Ecto neural progenitor cell (in vitro differentiated cells): ENCODE measurements at places on chromosomes 7 and 10.

DNA sequence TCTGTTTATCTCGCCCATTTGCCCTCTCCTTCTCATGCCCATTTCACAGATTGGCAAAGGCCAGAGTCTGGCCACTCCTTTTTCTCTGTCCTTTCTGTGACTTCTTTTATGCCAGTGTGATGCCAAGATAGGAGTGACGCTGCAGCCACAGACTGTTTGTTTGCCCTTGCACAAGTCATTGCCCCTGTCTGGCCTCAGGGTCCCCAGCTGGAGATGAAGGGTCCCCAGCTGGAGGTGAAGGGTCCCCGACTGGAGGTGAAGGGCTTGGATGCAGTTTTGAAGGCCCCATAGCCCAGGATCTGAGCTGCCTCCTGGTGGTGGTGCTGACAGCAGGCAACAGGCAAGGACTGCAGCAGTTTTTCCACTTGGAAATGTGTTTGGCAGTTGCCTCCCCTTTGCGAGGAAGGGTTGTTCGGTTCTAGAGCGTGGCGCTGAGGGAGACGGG is 50.8 kb upstream of the SLC29A3 start:
- DNase-seq = peak; percentile 66

- no peak for DNase-seq
Measured at GRCh38 chr10:35503578-35503977, 101.6 kb upstream of the GJD4 start.

DNA sequence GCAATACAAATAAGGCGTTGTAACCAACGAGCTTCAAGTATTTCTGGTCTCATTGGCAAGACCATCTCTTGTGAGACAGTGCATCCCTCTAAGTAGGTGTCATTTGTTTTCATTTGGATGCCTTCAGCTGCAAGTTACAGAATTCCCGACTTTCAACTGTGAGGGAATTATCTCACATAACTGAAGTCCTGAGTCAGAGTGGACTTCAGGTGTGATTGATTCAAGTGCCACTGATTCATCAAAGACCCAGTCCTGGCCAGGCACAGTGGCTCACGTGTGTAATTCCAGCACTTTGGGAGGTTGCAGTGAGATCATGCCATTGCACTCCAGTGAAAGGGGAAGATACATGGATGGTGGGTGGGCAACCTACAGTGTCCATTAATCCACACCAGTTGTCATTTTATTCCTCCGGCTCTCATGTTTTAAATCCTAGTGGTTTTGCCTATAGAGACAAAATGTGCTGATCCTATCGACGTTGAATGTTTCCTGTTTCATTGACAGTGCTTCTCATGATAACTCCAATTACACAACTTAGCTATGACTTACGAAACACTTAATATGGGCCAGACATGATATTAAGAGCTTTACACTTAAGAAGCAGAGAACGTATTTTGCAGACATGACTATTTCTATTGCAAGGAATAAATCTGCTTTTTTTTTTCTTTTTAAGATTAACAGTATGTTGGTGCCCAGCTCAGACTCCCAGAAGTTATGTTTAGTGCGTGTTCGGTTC is 268.0 kb downstream of the FRMD4A start:
- no peak for DNase-seq

GRCh38 chr7:137890449-137890921 is 43.7 kb upstream of the DGKI start:
- no peak for DNase-seq

GRCh38 chr7:136489808-136490207 is 378.6 kb upstream of the CHRM2 start:
- DNase-seq = no peak

- no peak for DNase-seq
Measured at GRCh38 chr10:23514321-23514720, 75.4 kb downstream of the OTUD1 start.

GRCh38 chr7:30894866-30895605 is 16.6 kb upstream of the AQP1 start:
- DNase-seq = no peak

DNA sequence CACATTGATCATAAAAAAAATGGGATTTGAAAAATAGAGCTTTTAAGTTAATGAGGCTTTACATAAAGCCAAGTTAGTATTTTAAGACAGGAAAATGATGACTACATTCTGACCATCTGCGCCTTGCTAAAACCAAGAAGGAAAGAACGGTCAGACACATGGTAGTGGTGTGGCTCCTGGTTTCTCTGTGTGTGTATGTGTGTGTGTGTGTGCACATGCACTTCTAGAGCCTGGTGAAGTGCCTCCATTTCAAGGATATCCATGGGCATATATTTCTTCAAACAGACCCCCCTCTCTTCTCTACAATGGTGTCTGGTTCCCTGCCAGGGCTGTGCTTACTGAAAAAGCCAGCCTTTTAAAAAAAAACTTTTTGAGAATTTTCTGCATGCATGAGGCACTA is 80.9 kb downstream of the FRMPD2 start:
- no peak for DNase-seq

DNA sequence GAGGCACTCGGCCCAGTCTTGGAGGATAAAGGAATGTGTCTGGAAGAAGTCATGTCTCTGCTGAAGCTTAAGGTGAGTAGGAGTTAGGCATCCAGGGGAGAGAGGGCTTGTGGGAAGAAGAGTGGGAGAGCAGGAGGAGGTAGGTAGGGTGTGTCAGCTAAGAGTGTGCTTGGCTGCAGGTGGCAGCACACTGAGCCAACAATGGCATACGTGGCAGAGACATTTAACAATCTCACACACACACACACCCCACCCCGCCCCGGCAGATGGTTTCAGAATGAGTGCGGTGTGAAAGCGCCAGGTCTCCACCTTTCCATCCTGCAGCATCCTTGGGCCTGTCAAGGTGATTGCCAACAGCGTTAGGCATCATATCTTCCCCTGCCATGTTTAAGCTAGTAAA is 11.2 kb upstream of the ARPC1A start:
- DNase-seq = no peak

DNA sequence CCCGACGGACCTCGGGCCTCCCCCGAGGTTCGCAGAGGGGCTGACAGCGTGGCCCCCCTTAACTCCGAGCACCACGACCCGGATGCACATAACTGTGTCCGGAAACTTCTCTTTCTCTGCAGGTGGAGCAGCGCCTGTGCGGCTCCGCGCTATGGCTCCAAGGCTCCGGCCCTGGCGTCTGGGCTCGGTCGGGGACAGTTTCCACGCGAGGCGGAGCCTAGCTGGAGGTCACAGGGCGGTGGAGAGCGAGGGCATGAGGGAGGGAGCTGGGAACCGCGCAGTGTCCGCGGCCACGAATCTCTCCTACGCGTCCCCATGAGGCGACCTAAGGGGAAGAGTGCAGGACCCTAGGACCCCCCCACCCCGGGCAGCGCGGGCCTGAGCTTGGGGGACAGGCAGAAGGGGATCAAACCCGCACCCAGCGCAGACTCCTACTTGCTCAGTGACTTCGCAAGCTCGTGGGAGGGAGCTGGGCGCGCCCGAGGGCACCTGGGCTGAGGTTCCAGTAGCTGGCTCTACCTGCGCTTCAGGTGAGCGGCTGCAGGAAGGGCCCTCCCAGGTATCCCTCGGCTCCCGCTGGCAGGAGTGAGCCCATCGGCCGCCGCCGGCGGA is 8.6 kb upstream of the MNX1 start:
- DNase-seq = no peak

DNA sequence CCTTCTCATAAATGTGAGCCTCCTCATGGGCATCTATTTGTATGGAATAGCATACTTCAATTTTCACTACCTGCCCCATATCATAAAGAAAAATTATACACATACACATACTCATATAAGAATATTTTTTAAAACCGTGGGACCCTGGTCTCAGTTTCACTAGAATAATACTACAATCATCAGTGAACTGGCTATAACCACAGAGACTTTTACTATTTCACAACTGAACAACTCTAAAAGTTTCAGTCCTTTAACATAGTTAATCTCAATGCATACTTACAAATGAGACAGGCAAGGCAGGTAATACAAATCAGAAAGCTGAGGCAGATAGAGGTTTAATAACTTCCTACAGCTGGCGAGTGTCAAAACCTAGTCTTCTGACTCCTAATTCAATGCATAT is 83.1 kb downstream of the LRRN3 start:
- DNase-seq = no peak

- DNase-seq = no peak
Measured at GRCh38 chr7:123666492-123666891, 10.8 kb downstream of the LMOD2 start.

GRCh38 chr10:21626457-21627161 is 92.6 kb downstream of the MLLT10 start:
- DNase-seq = no peak

- DNase-seq = no peak
Measured at GRCh38 chr10:94571528-94571927, 25.9 kb downstream of the HELLS start.

DNA sequence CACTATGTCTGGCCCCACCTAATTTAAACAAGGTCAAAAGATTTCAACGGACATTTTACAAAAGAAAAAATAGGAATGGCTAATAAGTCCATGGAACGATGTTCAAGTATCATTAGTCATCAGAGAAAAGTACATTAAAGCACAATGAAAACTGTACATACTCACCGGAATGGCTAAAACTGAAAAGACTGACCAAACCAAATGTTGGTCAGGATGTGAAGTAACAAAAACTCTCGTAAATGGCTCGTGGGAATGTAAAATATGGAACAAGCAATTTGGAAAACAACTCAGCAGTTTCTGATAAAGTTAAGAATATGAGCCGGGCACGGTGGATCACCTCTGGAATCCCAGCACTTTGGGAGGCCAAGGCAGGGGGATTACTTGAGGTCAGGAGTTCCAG is 65.7 kb upstream of the PARD3 start:
- no peak for DNase-seq

DNA sequence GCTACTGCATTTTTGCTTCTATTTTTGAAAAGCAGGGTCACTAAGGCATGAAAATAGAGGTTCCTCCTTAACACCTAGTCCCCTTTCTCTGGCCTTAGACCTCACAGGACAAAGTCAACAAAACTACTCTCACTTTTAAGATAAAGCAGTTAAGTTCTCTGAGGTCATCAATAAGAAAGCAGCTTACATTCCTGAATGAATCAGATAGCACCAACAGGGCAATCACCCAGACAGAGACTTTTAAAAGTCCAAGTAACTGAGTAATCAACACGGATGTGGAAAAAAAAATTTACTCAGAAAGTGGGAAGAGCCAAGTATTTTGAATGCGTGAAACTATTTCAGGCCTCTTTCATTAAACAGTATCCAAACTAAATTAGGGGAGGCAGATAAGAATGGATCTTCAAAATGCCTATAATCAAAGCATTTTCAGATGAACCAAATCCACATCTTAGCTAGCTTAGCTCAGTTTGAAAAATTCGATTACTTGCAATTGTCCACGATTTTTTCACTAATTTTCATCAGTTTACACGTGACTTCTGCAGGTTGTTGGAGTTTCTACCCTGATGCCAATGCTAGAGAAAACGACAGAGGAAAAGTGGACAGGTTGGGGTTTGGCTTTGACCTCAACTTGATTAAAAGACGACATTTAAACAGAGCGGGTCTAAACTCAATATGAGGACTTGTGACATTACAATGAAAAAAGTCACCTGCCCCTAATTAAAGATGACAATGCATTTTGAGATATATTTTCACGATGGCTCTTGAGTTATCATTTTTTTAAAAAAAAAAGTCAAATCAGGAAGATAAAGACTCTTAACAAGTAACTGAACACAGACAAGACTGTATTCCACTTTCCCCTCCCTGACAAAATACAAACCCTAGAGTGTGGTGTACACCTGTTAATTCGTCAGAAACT is 1.6 kb downstream of the BEND7 start:
- DNase-seq = no peak

GRCh38 chr7:113283861-113284260 is 165.5 kb upstream of the SMIM30 start:
- no peak for DNase-seq

GRCh38 chr10:70503776-70504175 is 25.2 kb downstream of the PALD1 start:
- no peak for DNase-seq

DNA sequence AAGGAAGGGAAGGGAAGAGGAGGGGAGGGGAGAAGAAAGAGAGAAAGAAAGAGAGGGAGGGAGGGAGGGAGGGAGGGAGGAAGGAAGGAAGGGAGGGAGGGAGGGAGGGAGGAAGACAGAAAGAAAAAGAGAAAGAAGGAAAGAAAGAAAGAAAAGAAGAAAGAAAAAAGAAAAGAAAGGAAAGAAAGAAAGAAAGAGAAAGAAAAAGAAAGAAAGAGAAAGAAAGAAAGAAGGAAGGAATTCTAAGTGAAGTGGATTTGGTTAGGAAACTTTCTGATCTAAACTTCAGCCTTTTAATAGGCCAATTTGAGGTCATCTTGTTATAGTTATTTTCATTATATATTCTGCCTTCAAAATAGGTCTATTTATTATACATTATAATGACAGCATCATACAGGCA is 4.3 kb downstream of the CAV2 start:
- no peak for DNase-seq

GRCh38 chr7:32506266-32507054 is 11.2 kb downstream of the AVL9 start:
- no peak for DNase-seq

- no peak for DNase-seq
Measured at GRCh38 chr10:33341637-33342036, 7.2 kb upstream of the NRP1 start.

DNA sequence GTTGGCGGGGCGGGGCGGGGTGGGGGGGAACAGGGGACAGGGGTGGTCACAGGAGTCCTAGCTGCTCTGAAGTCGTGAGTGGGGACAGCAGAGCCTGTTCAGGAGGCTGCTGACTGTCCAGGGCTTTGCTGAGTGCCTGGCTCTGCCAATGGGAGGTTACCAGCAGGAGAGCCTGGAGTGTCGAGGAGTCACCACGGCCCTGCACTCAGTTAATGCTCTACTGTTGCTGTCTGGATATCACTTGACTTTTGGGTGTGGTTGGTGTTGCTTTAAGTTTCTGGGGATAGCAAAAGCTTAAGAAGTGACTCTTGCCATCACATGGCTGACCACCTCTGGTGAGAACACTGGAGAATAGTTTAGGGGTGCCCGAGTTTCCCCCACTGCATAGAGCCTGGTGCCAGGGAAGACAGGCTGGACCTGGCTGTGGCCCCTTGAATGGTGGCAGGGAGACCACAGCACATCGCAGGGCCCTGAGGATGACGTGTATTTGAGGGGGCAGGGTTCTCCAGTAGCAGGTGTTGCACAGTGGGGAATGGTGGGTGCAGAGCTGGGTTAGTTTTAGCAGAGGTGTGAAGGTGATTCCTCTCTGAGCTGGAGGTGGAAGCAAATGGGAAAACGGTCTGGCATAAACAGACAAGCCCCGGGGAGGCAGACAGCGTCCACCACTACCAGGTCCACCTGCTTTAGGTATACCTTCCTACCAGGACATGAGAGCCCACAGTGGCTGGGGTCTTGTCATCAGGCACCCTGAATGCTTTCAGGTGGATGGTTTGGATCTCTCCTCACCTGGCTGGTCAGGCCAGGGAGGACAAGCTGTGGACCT is 54.2 kb upstream of the CAMK2B start:
- no peak for DNase-seq

- DNase-seq = no peak
Measured at GRCh38 chr10:64726466-64726865, 1205.3 kb downstream of the REEP3 start.

DNA sequence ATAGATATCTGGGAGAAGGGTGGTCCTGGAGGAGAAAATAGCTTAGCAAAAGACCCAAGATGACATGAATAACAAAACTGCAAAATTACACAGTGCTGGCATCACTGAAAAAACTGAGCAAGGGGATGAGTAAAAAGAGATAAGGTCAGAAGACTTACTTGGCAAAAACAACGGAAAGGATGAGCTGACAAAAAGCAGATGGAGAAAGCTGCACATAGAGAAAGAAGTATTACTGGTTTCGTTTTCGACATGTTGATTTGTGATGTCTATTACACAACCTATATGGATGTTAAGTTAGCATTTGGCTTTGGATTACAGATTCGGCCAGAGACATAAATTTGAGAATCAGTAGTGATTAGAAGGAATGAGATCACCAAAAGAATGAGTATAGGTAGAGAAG is 132.1 kb downstream of the MACC1 start:
- no peak for DNase-seq
